ENCODE measurements at places on chromosomes 5 and 9. TPM values are rescaled to one million over a fixed set of nuclear protein-coding genes. Genes with fewer than 3 reads are reported as not detected.

- no peak for DNase-seq
Observed at GRCh38 chr5:55407059-55407684, 99.4 kb downstream of the MTREX start.

- no peak for DNase-seq
Observed at GRCh38 chr5:1172007-1172581, 29.3 kb upstream of the SLC6A19 start.

- DNase-seq = no peak
Observed at GRCh38 chr5:128669803-128670202, 131.8 kb upstream of the FBN2 start.

DNA sequence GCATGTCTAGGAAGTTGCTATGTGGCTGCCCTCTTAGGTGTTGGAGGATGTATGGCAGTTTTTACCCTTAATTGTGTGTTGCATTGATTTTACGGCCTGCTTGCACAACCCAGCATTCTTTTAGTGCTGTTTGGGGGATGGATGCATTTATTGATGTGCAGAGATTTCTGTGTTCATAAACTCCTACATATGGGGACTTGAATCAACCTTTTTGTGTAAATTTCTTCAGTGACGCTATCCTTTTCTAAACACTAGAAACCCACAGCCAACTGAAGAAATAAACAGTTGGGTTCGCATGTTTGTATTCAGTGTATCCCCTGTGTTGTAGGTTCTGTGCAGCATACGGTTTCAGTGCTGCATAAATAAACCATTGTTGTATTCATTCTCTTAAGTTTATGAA is 263.7 kb downstream of the RASEF start:
- no peak for DNase-seq

- no peak for DNase-seq
Observed at GRCh38 chr9:134730011-134730760, 88.6 kb downstream of the COL5A1 start.

PLEKHG4B gene
- total RNA-seq = 6.2 TPM

FAM78A gene
- 1.7 TPM for total RNA-seq

TBC1D9B gene
- total RNA-seq = 23.9 TPM

All from occipital lobe (tissue), 3 donors.